ENCODE measurements at places on chromosomes 13 and 19.

DNA sequence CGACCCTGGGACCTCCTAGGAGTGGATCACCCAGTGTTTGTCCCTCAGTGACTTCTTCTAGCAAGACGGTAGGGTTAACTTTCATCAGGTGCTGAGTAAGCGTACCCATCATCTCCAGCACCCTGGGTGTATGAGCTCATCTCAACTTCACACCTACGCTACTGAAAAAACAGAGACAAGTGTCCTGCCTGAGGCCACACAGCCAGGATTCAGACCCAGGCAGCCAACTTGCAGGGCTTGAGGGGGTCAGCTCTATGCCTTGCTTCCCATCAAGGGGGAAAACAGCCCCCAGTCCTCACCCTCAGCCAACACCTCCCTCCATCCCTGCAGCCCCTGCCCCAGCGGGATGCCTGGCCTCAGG, 4.6 kb downstream of the TLE2 start:
- no peak for DNase-seq

GRCh38 chr19:32828643-32829344, 40.8 kb downstream of the SLC7A9 start:
- DNase-seq: no peak

GRCh38 chr19:18677156-18677555, 6.3 kb upstream of the CRTC1 start:
- no peak for DNase-seq

GRCh38 chr13:34765446-34766180, 176.5 kb upstream of the NBEA start:
- no peak for DNase-seq

GRCh38 chr19:11767633-11768133, 883 bp downstream of the ZNF441 start:
- no peak for DNase-seq

- peak; percentile 87 for DNase-seq
These were observed 8.6 kb downstream of the PPFIA3 start for GRCh38 chr19:49127674-49128544.

DNA sequence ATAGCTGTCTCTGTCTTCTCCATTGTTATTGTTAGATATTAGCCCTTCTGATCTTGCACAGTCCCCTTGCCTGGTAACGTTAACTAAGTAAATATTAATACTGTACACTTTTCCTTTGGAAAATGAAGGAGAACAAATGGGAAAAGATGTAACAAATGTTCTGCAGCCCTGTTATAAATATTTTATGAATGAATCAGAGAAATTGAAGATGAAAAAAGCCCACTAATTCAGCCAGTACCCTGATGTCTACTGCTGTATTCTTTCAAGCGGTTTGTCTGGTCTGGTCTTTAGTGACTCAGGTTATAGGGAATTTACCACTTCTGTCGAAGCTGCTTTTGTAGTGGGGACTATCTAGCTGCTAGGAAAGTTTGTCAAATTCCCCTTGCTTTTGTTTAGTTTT, 121.0 kb downstream of the COG6 start:
- DNase-seq: no peak

GRCh38 chr13:53160211-53160610, 131.6 kb downstream of the OLFM4 start:
- no peak for DNase-seq

DNA sequence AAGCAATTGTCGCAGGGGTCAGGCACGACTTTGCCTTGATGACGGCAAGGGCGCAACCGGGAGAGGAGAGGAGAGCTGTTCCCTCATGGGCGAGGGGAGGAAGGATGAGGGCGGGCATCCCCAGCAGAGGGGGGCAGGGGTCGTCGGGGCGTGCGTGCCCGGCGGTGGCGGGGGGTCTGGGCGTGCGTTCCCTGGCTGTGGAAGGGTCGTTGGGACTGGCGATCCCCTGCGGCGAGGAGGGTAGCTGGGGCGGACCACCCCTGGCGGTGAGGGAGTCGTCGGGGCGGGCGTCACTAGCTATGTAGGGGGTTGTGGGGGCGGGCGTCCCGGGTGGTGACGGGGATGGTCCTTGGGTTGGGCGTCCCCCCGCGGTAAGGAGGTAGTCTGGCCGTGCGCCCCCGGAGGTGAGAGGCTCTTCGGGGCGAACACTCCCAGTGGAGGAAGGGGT, 1.7 kb downstream of the COMP start:
- no peak for DNase-seq

- DNase-seq: no peak
These were observed 2819.7 kb downstream of the PCDH9 start for GRCh38 chr13:64410276-64411053.

DNA sequence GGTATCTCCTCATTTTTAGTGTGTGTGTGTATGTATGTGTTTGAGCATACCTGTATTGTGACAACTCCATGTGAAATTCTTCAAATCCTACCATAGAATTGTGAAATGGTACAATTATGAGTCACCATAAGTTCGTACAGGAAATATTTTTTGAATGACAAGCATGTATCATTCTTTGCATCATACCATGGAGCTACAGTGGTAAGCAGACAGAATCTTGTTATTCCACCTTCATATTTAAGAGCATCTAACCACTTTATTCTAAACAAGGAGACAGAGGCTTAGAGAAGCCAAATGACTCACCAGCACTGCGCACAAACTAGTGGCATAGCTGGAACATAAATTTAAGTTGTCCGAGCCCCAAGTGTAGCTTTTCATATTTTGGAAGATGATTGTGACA, 4.5 kb upstream of the EPSTI1 start:
- no peak for DNase-seq

GRCh38 chr19:46339446-46339845, 7.4 kb upstream of the PPP5C start:
- no peak for DNase-seq

GRCh38 chr13:28286263-28286662, 147.9 kb downstream of the PAN3 start:
- no peak for DNase-seq

DNA sequence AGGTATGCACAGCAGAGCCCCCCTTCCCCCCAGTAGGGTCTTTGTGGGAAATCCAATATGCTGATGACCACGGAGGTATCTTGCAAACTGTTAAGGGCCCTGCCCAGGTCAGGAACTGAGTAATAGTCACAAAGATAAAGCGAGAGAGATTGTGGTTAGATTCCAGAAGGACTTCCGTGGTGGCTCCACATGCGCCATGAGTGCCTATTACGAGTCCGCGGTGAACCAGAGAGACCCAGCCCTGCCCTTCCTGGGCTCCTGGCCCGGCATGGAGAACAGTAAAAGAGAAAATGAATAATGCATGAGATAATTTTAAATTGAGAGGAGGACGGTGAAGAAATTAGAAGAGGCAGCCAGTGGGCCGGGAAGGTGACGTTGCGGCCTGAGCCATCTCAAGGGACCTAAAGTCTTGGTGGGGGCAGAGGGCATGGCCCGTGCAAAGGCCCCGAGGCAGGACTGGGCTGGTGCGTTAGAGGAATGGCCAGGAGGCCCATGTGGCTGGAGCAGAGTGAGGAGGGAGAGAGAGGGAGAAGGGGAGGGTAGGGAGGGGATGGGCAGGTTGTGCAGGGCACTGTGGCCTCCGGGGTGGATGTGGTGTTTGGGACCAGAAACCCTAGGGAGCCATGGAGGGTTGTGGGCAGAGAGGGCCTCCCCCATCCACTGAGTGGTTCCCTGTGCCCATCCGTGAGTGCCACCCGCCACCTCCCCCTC, 46.6 kb upstream of the NFIC start:
- DNase-seq: no peak

GRCh38 chr13:48158915-48159314, 64.0 kb upstream of the MED4 start:
- DNase-seq: no peak

- DNase-seq: no peak
These were observed 134.6 kb downstream of the KATNAL1 start for GRCh38 chr13:30172593-30173302.

DNA sequence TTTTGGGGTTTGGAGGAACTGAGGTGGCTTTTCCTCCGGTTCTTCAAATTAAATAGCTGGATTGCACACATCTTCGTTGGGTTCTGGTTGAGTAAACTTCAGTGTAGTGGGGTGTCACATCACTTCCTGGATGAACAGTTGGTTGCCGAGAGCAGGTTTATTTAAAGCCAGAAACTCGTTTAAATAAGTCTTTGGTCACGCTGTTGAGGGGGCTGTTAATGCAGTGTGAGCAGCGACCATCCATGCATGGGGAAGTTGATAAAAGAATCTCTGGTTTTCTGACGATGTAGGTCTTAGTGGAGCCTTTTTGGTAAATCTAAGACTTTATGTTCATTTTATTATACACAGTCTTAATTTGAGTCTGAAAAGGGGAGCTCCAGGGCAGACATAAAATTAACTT, 351.2 kb upstream of the ARGLU1 start:
- DNase-seq: no peak

DNA sequence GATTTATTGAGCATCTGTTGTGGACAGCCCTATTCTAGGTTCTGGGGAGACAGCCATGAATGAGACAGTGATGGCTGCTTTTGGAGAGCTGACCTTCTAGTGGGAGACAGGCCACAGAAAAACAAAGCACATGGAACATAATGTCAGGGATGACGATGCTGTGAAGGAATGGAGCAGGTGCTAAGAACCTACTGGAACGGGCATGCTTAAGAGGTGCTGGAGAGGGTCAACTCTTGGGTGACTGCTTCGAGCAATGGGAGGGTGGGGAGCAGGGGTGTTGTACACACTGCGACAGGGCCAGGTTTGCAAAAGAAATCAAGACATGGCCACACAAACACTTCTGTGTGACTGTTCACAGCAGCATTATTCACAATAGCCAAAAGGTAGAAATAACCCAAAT, 12.1 kb upstream of the CEACAM16 start:
- no peak for DNase-seq

DNA sequence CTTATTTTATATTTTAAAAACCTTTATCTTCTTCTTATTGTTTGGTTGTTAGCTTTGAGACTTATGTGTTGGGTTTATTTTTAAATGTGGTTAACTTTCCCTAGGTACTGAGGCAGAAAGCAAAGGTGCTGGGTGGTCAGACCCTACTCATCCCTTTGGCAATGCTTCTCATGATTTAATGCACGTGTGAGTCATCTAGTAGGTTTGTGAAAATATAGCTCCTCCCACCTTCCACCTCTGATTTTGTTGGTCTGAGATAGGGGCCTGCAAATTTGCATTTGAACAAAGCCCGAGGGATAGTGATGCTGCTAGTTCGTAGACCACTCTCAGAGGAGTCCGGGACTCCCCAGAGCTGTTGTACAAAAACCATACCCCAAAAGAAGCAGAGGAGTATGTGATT, 771.3 kb upstream of the ARGLU1 start:
- no peak for DNase-seq

GRCh38 chr19:33509774-33510173, 11.8 kb downstream of the PEPD start:
- no peak for DNase-seq

- no peak for DNase-seq
These were observed 501.3 kb downstream of the EFNB2 start for GRCh38 chr13:106034201-106034600.

DNA sequence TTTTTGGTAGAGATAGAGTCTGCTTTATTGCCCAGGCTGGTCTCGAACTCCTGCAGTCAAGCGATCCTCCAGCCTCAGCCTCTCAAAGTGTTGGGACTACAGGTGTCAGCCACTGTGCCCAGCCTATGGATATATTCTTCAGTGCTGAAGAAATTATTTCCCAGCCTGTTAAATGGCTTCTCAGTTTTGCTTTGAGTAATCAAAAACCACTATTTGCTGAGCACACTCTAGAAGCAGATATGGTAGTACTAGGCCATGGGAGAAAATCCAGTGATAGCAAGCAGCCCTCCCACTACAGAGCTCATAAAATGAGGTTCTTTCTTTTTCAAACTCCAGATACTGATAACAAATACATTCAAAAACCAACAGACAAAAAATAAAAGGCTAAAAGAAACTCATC, 80.6 kb upstream of the CLDN10 start:
- DNase-seq: no peak

- no peak for DNase-seq
These were observed 27.7 kb downstream of the CYP2B6 start for GRCh38 chr19:41018736-41019290.

- peak; percentile 82 for DNase-seq
These were observed 441.6 kb downstream of the TDRD3 start for GRCh38 chr13:60838581-60838980.

DNA sequence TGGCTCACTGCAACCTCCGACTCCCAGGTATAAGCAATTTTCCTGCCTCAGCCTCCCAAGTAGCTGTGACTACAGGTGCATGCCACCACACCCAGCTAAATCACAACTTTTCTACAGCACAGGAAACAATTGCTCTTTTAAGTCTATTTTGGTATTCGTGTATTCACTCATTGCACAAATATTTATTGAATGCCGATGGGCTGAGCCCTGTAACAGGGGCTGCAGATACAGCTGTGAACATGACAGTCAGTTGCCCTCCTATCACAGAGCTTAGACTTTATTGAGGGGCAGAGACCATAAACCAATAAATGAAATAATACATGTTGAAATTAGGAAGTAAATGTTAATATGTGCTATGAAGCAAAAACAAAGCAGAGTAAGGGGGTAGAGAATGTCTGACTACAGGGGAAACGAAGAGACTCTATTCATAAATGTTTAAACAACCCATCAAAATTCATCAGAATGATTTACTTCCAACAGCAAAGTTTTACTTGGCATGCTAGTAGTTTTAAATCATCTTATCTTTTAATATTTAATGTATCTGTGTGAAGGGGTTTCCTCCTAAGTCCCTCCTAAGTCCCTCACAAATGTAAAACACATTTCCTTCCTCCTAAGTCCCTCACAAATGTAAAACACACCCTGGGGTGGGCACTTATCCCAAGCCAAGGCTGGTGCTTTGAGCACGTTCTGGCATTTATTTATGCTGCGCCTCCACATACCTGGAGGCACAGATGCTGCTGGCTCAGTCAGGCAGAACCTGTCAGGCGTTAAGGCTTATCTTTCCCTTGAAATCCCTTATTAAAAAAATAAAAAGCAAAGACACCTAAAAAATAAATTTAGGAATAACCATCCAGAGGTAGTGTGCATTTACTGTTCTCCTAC, 140.8 kb downstream of the MIPEP start:
- no peak for DNase-seq
